ENCODE measurements at places on chromosomes 5 and 9.

DNA sequence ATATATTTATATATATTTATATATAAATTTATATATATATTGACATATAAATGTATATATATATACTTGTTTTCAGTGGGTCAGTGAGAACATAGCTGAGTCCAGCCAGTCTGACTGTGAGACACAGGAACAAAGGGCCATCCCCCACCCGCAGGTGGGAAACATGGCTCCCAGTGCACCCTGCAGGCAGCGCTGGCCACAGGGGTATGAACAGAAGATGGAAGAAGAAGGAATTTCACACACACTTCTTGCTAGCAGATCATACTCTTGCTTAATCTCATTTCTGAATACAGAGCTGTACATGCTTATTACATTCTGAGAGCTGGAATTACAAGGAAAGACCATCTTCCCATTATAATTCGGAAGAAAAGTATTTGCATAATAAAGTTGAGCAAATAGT lies 595.4 kb downstream of the IRX1 start:
- no peak for ATAC-seq

GRCh38 chr5:127813633-127814587 lies 110.7 kb downstream of the CCDC192 start:
- no peak for ATAC-seq

DNA sequence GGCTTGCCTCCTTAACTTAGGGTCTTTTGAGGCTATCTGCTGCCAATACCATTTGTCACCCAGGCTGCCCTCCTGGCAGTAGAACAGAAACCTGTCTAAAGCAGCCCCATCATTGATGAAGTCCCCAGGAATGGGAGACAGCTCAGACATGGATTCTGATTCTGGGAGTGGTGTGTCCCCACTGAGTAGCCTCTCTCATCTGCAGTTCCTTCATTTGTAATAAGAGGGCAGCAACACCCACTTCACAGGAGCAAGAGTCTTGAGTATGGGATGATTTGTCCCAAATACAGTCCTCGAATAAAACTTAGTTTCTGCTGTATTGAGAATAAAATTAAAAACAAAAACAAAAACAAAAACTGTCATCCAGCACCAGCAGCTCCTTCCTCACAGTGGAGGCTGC lies 167.6 kb downstream of the ASTN2 start:
- ATAC-seq = no peak

DNA sequence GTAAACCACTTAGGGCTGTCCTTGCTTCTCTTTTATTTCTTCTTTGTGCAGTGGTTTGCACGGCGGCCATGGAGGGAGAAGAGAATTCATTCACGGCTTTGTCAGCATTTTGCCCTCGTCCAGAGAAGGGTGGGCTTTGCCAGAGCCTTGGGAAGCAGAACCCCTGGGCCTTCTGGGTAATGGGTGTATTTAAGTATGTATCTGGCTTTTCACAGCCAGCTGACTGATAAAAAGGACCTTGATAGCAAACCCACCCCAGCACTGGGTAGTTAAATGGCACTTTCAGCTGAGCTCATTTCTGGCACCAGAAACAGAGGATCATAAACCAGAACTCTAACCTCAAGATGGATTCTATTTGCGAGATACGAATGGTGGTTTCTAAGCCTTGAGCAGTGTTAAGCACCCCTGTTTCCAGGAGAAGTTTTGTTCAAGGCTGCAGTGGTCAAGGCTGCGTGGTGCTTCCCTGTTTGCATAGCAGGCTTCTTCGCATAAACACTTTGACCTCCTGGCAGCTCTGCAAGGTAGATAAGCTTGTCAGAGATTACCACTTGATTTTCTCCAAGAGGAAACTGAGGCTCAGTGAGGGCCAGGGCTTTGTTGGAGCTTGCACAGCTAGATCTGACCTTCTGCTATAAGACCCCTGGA lies 441.6 kb upstream of the KLF4 start:
- ATAC-seq = no peak

DNA sequence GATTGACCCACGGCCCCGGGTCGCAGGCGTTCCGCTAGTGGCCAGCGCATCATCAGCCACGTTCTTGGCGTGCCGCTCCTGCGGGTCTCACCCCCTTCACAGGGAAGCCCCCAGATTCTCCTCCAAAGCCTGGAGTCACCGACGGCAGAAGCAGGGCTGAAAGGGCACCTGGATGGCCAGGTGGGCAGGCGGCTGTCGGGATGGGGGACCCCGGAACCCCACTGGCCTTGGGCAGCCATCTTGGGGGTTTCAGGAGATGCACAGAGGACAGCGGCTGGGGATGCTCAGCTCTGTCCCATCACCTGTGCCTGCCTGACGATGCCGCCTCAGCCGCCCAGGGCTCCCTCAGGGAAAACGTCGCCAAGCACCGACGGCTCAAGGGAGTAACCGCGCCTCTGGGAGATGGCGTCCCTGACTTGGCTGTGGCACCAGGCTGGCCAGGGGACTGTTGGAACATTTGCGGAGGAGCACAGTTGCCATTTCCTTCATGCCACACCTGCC lies 14.1 kb upstream of the SLC9A3 start:
- ATAC-seq = no peak

- no peak for ATAC-seq
Observed at GRCh38 chr9:136798708-136799078, 2.6 kb downstream of the CCDC183 start.

DNA sequence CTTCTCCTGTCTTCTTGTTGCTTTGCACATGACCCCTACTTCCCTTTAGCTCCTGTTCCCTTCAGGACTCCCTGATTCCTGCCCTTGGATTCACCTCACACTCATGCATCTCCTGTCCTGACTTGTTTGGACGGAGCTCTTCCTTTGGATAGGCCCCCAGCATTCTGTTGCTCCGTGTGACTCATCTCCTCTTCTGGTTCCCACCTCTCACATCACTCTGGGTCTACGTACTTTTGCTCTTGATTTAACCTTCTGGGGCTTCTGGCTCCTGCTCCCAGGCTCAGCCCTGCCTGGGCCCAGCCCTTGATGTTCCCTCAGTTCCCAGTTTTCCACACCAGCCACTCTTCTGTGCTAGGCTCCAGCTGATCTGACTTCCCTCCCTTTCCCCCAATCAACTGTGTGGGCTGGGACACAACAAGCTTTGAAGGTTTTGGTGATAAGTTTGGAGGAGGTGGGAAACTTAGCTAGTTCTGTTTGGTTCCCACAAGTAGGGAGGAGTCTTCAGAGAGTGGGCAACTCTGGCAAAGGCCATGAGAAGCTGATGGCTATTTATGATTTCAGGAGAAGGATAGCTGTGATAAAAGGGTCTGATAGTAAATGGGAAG lies 331.5 kb downstream of the ARHGEF28 start:
- no peak for ATAC-seq
